ENCODE measurements at places on chromosomes 6 and 20.

- peaks cover 5% of the 10 kb centered on the region for H3K27me3 ChIP-seq
- H3K36me3 ChIP-seq: no peaks in the 10 kb centered on the region
- H3K4me3 ChIP-seq: peak overlapping the region; percentile 42
- peak; percentile 29 for DNase-seq
- peaks cover 21% of the 10 kb centered on the region for H3K4me1 ChIP-seq
- H3K27ac ChIP-seq: peak overlapping the region; percentile 73
Observed at GRCh38 chr6:5085648-5086293, 630 bp downstream of the PPP1R3G start.

GRCh38 chr20:48006036-48006833 lies 221.0 kb upstream of the SULF2 start:
- no peak overlapping the region for H3K4me3 ChIP-seq
- no peaks in the 10 kb centered on the region for H3K36me3 ChIP-seq
- H3K27ac ChIP-seq: no peak overlapping the region
- DNase-seq: no peak

- peak overlapping the region; percentile 64 for H3K27ac ChIP-seq
- no peak for DNase-seq
- no peaks in the 10 kb centered on the region for H3K36me3 ChIP-seq
- no peaks in the 10 kb centered on the region for H3K4me1 ChIP-seq
- no peak overlapping the region for H3K4me3 ChIP-seq
- no peaks in the 10 kb centered on the region for H3K27me3 ChIP-seq
Observed at GRCh38 chr6:12324748-12325147, 34.6 kb downstream of the EDN1 start.

DNA sequence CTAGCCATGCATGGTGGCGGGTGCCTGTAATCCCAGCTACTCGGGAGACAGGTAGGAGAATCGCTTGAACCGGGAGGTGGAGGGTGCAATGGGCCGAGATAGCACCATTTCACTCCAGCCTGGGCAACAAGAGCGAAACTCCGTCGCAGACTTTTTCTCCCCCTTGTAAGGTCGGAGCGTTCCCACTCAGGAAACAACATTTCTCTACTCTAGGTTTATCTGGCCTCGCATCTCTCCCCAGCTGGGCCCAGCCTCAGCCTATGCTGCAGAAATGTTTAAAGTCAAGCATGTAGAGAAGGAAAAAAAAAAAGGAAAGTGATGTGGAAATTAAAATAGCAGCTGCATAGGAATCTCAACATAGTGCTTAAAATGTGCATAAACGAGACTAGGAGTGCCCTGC lies 172.3 kb downstream of the TRIM27 start:
- H3K27ac ChIP-seq: no peak overlapping the region
- H3K27me3 ChIP-seq: peaks cover 57% of the 10 kb centered on the region
- no peaks in the 10 kb centered on the region for H3K4me1 ChIP-seq
- no peak overlapping the region for H3K4me3 ChIP-seq
- no peak for DNase-seq

- DNase-seq: no peak
- no peak overlapping the region for H3K4me3 ChIP-seq
- no peaks in the 10 kb centered on the region for H3K36me3 ChIP-seq
- H3K27me3 ChIP-seq: no peaks in the 10 kb centered on the region
- no peaks in the 10 kb centered on the region for H3K4me1 ChIP-seq
Observed at GRCh38 chr6:83917001-83917400, 57.5 kb downstream of the CYB5R4 start.

DNA sequence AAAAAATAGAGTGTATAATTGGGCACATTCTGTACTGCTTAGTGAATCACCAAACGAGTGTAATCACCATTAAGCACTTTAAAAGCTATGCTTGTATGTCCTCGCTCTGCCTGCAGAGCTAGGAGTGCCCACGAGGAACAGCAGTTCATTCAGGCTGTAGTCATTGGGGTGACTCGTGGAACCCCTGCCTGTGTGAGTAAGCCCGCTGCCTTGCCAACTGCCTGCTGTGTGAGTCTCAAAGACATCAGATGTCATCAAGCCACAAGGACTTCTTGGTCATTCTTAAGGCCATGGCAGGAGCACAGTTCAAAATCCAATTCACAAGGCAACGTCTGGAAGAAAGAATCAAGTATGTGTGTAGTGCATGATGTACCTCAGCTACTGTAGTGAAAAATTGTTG lies 60.4 kb downstream of the FOXO3 start:
- no peak overlapping the region for H3K27ac ChIP-seq
- H3K27me3 ChIP-seq: no peaks in the 10 kb centered on the region
- peak; percentile 35 for DNase-seq
- peaks cover 49% of the 10 kb centered on the region for H3K4me1 ChIP-seq
- no peaks in the 10 kb centered on the region for H3K36me3 ChIP-seq
- H3K4me3 ChIP-seq: no peak overlapping the region

DNA sequence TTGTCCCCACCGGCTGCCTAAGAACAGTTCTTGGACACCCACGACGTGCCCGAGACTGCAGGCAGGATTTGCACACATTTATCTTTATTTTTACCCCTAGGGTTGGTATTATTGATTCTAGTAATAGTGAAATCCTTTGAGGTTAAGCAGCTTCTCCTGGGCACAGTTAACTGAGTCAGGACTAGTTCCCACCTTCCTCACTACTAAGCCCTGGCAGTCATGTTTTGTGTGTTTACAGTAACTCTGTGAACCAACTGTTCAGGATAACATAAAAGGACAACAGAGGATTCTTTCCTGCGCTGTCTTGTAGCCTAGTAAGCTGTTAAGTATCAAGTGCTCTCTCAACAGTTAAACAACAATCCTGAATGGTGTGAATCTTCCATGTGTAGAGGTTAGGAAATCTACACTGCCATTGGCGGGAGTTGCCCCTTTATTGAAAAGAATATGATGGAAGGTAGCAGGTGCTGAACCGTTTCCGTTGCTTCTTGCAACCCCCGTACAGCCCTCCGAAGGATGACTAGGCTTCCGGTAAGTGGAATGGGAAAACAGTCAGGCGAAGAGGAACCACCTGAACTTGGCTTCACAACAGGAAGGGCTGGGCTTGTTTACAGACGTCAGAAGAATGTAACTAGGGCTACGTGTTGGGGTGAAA lies 979 bp upstream of the SOD2 start:
- peak overlapping the region; percentile 95 for H3K27ac ChIP-seq
- no peaks in the 10 kb centered on the region for H3K27me3 ChIP-seq
- H3K36me3 ChIP-seq: peaks cover 8% of the 10 kb centered on the region
- peaks cover 58% of the 10 kb centered on the region for H3K4me1 ChIP-seq
- H3K4me3 ChIP-seq: peak overlapping the region; percentile 96
- peak; percentile 71 for DNase-seq

- DNase-seq: no peak
- peaks cover 4% of the 10 kb centered on the region for H3K4me1 ChIP-seq
- H3K27me3 ChIP-seq: no peaks in the 10 kb centered on the region
- no peak overlapping the region for H3K4me3 ChIP-seq
Observed at GRCh38 chr6:53496797-53497375, 48.0 kb downstream of the GCLC start.

GRCh38 chr6:87825821-87826221 lies 123.8 kb upstream of the AKIRIN2 start:
- H3K27me3 ChIP-seq: no peaks in the 10 kb centered on the region
- no peak overlapping the region for H3K4me3 ChIP-seq
- no peaks in the 10 kb centered on the region for H3K4me1 ChIP-seq
- DNase-seq: no peak

- peaks cover 2% of the 10 kb centered on the region for H3K4me1 ChIP-seq
- H3K4me3 ChIP-seq: no peak overlapping the region
- H3K27ac ChIP-seq: no peak overlapping the region
- DNase-seq: no peak
- no peaks in the 10 kb centered on the region for H3K27me3 ChIP-seq
- peaks cover 5% of the 10 kb centered on the region for H3K36me3 ChIP-seq
Observed at GRCh38 chr6:111458670-111459232, 24.3 kb downstream of the REV3L start.

GRCh38 chr6:91824331-91824730 lies 1237.5 kb upstream of the MAP3K7 start:
- DNase-seq: no peak
- H3K4me3 ChIP-seq: no peak overlapping the region
- no peaks in the 10 kb centered on the region for H3K27me3 ChIP-seq
- no peaks in the 10 kb centered on the region for H3K36me3 ChIP-seq
- H3K4me1 ChIP-seq: no peaks in the 10 kb centered on the region

DNA sequence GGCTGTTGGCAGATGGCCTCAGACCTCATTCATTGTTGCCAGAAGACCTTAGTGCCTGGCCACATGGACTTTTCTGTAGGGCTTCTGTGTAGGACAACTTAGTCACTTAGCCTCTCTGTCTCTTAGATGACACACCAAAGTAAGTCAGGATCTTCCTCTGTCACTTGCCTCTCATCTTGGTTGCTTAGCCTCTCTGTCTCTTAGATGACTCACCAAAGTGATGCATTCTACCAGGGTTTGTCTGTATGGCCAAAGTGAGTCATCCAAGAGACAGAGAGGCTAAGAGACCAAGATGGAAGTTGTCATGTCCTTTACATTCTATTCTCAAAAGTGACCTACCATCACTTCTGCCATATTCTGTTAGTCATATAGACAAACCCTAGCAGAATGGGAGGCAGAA lies 255.9 kb upstream of the DEFB112 start:
- no peak overlapping the region for H3K27ac ChIP-seq
- no peaks in the 10 kb centered on the region for H3K36me3 ChIP-seq
- H3K4me3 ChIP-seq: no peak overlapping the region
- DNase-seq: no peak
- H3K4me1 ChIP-seq: no peaks in the 10 kb centered on the region
- no peaks in the 10 kb centered on the region for H3K27me3 ChIP-seq

Measured in transverse colon (tissue), 4 donors.